Activated CD8-positive, alpha-beta T cell treated with anti-CD3 and anti-CD28 coated beads, Interleukin-2, amount 10 ng/mL, durations not matched to agents 7 days and 5 days (primary cell): ENCODE measurements at places on chromosomes 12 and 14. TPM values are rescaled to one million over a fixed set of nuclear protein-coding genes. Genes with fewer than 3 reads are reported as not detected.

PROX2 gene
- total RNA-seq: 0.44 TPM

OR4E2 gene
- not detected for total RNA-seq

TSPAN11 gene
- not detected for total RNA-seq

KCNA1 gene
- total RNA-seq: not detected

TOMM20L gene
- not detected for total RNA-seq

GRIP1 gene
- 0.55 TPM for total RNA-seq

HVCN1 gene
- total RNA-seq: 28.6 TPM

TAS2R7 gene
- not detected for total RNA-seq

PTPRR gene
- not detected for total RNA-seq

BCL7A gene
- 8.1 TPM for total RNA-seq

DNA sequence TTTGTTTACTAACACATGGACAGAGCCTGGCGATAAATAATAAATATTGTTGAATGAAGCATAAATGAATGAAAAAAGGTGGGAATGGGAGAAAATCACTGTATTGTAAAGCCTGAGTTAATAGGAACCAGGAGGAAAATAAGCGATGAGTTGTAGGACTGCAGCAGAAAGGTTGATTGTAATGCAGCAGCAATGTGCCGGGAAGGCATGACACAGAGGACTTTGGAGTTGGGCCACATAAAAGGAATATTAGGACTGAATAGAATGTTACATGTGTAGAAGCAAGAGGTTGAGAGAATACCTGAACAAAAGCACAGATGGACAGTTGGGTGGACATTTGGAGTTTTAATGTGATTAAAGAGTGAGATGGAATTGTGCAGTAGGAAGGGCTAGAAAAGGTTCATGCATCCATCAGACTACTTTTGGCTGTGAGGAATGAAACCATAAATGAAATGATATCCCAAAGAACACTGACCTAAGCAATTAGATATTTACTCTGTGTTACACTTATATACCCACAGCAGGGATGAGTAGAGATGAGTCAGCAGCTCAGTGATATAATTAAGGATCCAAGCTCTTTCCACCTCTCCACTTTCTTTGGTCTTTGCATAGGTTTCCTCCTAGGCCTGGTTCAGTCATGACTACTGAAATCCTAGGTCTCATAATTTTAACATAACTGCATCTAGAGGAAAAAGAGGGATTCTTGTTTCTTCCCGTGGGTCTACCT lies 55.4 kb downstream of the CCER1 start:
- no peak for DNase-seq

GRCh38 chr12:95634622-95635621 lies 83.6 kb upstream of the USP44 start:
- no peak for DNase-seq

GRCh38 chr14:68337279-68337678 lies 455.6 kb downstream of the ZFP36L1 start:
- no peak for DNase-seq

DNA sequence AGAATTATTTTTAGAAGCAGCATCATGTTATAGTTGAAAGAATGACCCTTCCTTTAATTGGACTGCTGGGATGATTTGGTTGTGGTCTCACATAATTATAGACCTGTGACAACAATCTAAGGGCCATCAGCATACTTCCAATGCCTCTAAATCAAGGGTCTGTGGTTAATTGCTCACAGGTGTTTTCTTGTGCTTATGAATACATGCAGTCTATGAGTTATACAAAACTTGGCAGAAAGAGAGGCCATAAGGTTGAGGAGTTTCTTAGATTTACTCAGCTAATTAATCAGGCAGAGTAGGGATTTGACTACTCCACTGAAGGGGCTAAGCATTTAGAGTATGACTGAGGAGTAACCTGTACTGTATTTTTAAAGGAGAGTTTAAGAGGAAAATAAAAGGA lies 37.0 kb upstream of the FRMD6 start:
- DNase-seq: no peak

DNA sequence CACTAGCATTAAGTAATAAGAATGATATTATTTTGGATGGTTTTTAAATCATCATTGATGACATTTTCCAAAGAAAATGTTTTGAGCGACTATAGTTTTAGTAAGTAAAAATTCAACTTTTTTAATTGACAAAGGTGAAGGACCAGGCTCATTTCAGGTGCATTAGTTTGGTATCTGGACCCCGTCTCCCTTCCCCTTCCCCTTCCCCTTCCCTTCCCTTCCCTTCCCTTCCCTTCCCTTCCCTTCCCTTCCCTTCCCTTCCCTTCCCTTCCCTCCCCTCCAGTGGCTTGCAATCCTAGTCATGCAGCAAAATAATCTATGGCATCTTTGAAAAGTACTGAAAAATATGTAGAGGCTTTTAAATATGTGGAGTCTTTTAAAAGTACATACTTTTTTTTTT lies 13.0 kb upstream of the SSPN start:
- no peak for DNase-seq

- no peak for DNase-seq
These were observed 11.7 kb downstream of the TNFRSF1A start for GRCh38 chr12:6330192-6330591.

GRCh38 chr12:51898937-51899336 lies 8.4 kb upstream of the ACVRL1 start:
- no peak for DNase-seq

- no peak for DNase-seq
These were observed 233.2 kb upstream of the AMIGO2 start for GRCh38 chr12:47312808-47313426.

GRCh38 chr12:27627123-27627852 lies 69.0 kb upstream of the REP15 start:
- no peak for DNase-seq

DNA sequence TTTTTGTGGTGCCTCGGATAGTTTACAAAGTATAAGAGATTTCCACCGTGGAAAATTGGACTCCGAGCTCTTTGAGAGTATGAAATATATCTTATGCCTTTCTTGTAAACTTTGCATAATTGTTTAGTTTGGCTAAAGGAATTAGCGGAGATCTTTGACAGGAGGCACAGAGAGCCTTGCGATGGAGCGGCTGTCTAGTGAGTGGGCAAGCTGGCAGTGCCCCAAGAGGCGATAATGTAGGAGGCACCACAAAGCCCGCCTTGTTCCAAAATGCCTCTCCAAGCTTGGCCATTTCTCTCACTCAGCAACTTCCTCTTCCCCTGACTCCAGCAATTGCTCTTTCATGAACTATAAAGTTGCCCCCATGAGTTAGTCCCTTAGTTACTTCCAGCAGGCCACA lies 270.1 kb upstream of the PRICKLE1 start:
- no peak for DNase-seq

GRCh38 chr12:122749569-122750332 lies 2.9 kb upstream of the DENR start:
- no peak for DNase-seq

- DNase-seq: no peak
These were observed 24.5 kb upstream of the SPTLC2 start for GRCh38 chr14:77640756-77641533.

GRCh38 chr14:74965486-74966153 lies 10.2 kb upstream of the PGF start:
- no peak for DNase-seq

DNA sequence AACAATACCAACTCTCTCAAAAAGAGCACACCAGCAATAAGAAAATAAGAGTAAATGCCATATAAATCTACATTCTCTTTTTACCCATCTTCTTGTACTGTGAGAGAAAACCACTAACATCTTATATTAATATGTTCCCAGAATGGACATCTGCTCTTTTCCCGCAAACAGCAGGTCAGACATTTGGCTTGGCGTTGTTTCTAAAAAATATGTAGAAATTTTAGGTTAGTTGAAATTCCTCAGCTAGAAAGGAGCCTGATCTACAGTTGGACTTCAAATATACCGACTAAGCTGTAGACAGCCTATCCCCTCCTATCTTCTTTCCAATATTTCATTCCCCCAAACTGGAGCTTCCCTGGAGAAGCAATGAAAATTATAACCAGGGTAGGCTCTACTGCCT lies 88.7 kb downstream of the PPP2R5E start:
- DNase-seq: no peak

GRCh38 chr14:70186900-70187451 lies 1.8 kb downstream of the SLC8A3 start:
- peak; percentile 28 for DNase-seq

DNA sequence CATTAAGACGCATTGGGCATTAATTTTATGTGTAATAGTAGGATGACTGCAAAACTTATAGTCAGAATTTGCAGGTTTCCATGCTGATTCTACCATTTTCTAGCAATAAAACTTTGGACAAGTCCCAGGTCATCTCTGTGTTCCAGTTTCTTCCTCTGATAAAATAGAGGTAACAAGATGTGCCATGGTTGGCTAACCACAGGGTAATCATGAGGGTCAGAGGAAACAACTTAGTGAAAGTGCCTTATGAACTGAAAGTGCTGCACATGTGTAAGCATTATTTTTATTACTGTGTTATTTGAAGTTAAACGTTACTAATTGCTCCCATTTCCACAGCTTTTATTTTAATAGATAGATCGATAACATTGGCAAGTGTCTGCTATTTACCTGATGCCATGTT lies 21.1 kb downstream of the SMCO2 start:
- no peak for DNase-seq

GRCh38 chr14:90452366-90452765 lies 55.5 kb downstream of the CALM1 start:
- no peak for DNase-seq

GRCh38 chr12:6958609-6959057 lies 7.5 kb downstream of the PTPN6 start:
- no peak for DNase-seq

DNA sequence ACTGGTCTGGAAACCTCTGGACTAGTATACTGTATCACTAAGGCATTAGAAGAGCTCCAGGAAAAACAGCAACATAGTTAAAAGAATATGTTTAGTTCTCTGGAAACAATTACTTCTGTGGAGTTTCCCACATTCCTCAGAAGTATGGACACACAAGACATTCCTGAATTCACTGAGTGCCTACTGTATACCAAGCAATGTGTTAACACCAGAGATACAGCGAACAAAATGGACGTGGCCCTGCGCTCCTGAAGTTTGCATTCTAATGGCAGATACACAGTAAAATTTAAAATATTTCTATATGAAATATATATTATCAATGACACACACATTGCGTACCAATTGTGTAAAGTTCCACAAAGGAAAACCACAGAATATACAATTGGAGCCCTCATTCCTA lies 1.1 kb downstream of the ANGEL1 start:
- DNase-seq: no peak

- DNase-seq: no peak
These were observed 1.6 kb upstream of the PPP2R5E start for GRCh38 chr14:63544591-63545299.

DNA sequence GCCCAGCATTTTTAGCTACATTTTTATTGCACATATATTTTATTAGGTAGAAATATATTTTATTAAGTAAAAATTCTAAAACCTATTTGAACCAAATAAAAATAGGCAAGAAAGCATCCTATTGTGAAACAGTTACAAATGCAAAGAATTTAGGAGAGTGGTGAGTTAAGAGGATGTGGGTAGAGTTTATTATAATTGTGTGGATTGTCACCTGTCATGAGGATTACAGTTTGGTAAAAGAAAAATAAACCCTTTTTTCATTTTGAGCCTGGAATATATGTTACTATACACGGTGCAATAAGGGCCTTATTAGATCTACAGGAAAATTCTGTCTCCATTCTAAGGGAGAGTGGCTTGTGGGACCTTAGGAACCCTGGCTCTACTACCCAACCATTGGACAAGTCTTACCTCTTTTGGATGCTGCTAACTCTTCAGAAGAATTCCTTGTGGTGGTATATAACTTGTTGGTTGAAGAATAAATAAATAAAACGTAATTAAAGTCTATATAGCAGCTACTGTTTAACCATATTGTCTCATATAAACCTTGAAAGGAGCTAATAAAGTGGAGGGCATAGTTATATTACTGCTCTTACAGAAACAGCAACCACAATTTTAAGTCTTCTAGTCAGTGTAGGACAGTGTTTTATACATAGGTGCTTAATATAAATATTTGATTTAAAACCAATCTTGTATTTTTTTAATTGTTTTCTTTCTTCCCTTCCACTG lies 67.8 kb downstream of the FGD4 start:
- no peak for DNase-seq

- peak; percentile 70 for DNase-seq
These were observed 55.3 kb downstream of the VCPKMT start for GRCh38 chr14:50060871-50061663.

GRCh38 chr14:53215101-53215500 lies 62.0 kb upstream of the DDHD1 start:
- DNase-seq: no peak

- DNase-seq: no peak
These were observed 324.5 kb downstream of the NELL2 start for GRCh38 chr12:44551631-44552030.

- DNase-seq: no peak
These were observed 818.9 kb downstream of the TMTC2 start for GRCh38 chr12:83505586-83505985.

- no peak for DNase-seq
These were observed 4.4 kb downstream of the CD9 start for GRCh38 chr12:6204533-6205143.

DNA sequence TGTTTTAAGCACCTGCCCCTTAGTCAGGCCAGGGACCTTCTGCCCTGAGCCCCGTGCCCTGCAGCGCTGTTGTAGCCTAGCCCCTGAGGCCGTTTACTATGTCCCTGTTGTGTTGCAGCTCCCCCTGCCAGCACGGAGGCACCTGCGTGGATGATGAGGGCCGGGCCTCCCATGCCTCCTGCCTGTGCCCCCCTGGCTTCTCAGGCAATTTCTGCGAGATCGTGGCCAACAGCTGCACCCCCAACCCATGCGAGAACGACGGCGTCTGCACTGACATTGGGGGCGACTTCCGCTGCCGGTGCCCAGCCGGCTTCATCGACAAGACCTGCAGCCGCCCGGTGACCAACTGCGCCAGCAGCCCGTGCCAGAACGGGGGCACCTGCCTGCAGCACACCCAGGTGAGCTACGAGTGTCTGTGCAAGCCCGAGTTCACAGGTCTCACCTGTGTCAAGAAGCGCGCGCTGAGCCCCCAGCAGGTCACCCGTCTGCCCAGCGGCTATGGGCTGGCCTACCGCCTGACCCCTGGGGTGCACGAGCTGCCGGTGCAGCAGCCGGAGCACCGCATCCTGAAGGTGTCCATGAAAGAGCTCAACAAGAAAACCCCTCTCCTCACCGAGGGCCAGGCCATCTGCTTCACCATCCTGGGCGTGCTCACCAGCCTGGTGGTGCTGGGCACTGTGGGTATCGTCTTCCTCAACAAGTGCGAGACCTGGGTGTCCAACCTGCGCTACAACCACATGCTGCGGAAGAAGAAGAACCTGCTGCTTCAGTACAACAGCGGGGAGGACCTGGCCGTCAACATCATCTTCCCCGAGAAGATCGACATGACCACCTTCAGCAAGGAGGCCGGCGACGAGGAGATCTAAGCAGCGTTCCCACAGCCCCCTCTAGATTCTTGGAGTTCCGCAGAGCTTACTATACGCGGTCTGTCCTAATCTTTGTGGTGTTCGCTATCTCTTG lies 7.6 kb downstream of the DLK1 start:
- no peak for DNase-seq

- no peak for DNase-seq
These were observed 4.6 kb downstream of the JDP2 start for GRCh38 chr14:75432411-75432810.
